ENCODE measurements at places on chromosomes 11 and 22.

GRCh38 chr22:39731881-39732555, 161.5 kb downstream of the CACNA1I start:
- no peak for DNase-seq

DNA sequence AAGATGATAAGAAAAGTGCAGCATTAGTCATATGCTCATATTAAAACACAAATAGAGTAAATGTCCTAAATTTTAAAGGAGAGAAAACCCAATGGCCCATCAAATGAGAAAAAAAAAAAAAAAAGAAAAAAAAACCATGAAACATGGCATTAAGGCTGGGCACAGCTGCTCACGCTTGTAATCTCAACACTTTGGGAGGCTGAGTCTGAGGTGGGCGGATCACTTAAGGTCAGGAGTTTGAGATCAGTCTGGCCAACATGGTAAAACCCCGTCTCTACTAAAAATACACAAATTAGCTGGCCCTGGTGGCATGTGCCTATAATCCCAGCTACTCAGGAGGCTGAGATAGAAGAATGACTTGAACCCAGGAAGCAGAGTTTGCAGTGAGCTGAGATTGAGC, 515.5 kb upstream of the ANO3 start:
- DNase-seq: no peak

GRCh38 chr22:45678961-45679912, 7.6 kb downstream of the ATXN10 start:
- DNase-seq: no peak

GRCh38 chr11:103585401-103585800, 451.0 kb upstream of the DDI1 start:
- DNase-seq: no peak

DNA sequence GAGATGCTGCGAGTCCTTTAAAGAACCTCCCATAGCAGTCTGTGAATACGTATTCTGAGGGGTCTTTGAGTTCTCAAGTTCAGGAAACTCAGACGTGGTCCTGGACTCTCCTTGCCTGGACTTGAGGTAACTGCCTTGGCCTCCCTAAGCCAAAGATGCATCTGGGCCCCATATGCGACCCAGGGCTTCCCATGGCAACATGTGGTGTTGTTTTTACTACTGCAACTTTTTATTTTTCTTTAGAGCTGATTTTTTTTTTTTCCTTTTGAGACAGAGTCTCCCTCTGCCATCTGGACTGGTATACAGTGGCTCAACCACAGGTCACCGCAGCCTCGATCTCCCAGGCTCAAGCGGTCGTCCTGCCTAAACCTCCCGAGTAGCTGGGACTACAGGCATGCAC, 321.1 kb downstream of the ST3GAL4 start:
- no peak for DNase-seq

DNA sequence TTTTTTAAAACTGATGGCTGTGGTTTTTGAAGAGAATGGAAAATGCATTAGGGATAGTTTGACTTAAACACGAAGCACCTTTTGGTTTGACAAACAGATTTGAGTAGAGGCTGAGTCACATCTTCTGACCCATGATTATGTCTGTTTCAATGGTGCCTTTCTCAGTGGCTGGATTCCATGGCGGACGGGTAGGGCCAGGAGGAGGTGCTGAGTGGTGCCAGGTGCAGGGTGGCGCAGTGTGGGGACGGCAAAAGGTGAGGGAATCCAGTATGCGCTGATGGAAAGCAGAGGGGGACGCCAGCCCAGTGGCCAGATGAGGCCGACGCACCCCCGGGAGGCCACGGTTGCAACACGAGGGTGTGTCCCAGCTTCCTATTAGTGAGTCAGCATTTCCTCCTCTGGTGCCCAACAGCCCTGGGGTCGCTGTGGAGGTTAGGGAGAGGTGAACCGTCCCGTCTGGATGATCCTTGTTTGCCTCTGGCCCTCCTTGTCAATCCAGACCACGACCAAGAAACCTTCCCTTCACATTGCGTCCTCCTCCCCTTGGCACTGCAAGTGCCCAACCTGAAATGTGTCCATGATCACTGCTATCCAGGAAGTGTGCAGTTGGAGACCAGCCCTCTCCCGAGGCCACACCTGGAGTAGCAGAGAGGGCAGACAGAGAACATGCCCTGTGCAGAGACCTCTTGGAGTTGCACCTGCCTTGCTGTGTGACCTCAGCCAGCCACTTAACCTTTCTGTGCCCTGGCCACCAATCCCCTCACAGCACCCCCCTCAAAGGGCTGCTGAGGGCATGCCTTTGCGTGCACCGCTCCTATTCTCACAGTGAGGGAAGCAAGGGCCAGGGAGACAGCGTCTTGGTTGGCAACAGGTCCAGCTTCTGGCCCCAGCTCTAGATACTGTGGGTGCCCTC, 32.5 kb upstream of the ATXN10 start:
- no peak for DNase-seq

- DNase-seq: no peak
Observed at GRCh38 chr11:36313750-36314433, 17.8 kb downstream of the PRR5L start.

GRCh38 chr11:125347261-125347585, 148.8 kb downstream of the FEZ1 start:
- DNase-seq: no peak

DNA sequence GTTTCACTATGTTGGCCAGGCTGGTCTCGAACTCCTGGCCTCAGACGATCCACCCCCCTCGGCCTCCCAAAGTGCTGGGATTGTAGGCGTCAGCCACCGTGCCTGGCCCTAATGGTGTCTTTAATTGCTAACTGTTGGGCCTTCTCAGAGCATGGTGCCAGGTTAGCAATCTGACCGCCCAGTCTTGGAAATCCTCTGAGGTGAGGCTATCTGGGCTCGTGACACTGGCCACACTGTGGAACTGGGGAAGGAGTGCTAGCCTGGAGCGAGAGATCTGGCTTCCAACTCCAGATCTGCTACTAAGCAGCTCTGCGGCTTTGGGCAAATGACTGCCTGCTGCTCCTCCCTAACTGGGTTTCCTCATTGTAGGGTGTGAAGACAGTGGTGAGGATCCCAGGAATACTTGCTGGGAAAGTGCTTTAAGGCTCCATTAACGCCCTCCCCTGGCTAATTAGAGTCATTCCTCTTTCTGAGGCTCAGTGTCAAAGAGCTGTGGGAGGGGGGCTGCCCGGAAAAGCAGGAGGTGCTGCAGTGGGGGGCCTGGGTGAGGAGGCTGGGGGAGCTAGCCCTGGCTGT, 35.4 kb downstream of the CHRDL2 start:
- no peak for DNase-seq

DNA sequence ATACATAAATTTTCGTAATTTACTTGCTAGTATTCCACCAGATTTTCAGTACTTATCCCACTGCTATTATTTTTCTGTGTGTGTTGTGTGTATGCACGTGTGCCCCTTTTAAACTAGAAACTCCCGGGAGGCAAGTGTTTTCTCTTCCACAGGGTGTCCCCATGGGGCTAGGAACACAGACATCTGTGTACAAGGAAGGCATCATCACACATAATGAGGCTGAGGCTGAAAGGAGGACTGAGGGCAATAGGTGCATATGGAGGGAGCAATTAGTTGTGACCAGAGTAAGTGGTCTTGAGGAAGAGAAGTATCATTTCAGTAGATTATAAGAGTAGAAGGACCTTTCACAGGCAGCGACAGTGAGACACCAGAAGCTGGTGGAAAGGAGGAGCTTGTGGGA, 2.1 kb upstream of the DPAGT1 start:
- no peak for DNase-seq

- DNase-seq: no peak
Observed at GRCh38 chr22:20637750-20638506, 130.5 kb downstream of the MED15 start.

DNA sequence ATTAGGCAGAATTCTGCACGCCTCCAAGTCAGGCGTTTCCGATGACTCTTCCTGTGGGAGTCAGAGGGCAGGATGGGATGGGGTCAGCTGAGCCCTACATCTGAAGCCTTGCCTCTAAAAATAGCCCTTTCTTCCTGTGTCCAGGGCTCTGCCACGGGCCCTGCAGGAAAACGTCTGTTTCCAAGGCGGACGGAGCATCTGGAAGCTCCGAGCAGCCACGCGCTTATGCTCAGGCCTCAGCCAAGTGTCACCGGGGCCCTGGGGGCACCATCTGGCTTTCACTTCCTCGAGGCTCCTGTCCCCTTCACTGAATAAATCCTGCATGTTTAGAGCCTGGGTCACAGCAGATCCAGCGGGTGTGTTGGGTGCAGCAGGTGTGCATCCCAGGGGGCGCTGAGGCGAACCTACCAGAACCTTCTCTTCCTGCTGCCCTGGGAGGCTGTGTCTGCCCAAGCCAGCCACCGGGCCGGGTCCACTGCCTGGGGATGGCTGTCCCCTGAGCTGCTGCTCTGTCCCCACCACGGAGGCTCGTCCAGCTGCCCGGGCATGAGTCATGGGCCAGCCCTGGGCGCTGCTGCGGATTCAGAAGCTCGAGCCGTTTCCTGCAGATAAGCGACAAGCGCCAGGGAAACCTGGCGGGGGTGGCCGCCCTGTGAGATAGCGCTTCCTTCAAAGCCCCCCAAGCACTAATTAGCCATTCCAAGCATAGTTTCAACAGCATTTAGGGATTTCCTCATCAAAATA, 32.0 kb upstream of the LINC01488 start:
- no peak for DNase-seq

GRCh38 chr11:69004411-69005182, 8.4 kb downstream of the MRGPRF start:
- no peak for DNase-seq

- no peak for DNase-seq
Observed at GRCh38 chr11:26992031-26992541, 1.8 kb upstream of the FIBIN start.

GRCh38 chr11:129348813-129349212, 26.8 kb upstream of the BARX2 start:
- no peak for DNase-seq

DNA sequence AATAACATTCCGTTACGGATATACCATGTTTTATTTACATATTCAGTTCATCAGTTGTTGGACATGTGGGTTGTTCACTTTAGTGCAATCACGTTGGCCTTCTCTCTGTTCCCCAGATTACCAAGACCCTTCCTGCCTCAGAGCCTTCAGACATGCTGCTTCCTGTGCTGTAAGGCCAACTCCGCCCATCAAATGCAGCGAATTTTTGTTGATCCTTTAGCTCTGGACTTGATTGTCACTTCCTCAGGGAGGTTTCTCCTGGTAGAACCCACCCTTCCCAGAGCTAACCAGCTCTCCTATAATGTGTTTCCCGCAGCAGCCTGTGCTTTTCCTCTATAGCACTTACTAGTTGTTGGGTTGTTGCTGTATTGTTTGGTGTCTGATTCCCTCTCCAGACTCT, 39.4 kb downstream of the SWAP70 start:
- DNase-seq: no peak

- DNase-seq: no peak
Observed at GRCh38 chr11:45607995-45608394, 57.4 kb downstream of the CHST1 start.

- DNase-seq: no peak
Observed at GRCh38 chr11:12251666-12252560, 125.5 kb upstream of the PARVA start.

- no peak for DNase-seq
Observed at GRCh38 chr22:42813501-42813900, 43.6 kb downstream of the ARFGAP3 start.

GRCh38 chr11:125410091-125410490, 86.0 kb downstream of the FEZ1 start:
- DNase-seq: no peak

GRCh38 chr11:128478305-128478704, 109.1 kb downstream of the ETS1 start:
- no peak for DNase-seq

GRCh38 chr11:7057641-7058040, 31.2 kb upstream of the RBMXL2 start:
- no peak for DNase-seq

DNA sequence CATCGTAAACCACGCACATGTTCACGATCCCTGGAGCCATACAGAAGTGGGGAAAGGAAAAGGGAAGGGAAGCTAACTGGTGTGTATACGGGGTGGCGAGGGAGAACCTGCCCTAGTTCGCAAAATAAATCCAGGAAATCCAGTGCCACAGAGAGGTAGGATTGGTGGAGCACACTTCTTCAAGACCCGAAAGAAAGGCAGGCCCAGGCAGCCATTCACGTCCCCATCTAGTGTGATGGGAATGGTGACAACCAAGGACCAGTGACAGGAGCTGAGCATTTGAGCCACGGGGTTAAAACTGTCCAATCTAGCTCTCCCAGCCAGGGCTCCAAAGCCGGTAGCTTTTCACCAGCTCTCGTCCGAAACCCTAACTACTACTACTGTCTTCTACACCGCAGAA, 53.7 kb downstream of the IGSF9B start:
- no peak for DNase-seq

- DNase-seq: no peak
Observed at GRCh38 chr11:31711137-31711536, 100.0 kb downstream of the PAX6 start.

- no peak for DNase-seq
Observed at GRCh38 chr11:115716601-115717529, 212.7 kb upstream of the CADM1 start.

DNA sequence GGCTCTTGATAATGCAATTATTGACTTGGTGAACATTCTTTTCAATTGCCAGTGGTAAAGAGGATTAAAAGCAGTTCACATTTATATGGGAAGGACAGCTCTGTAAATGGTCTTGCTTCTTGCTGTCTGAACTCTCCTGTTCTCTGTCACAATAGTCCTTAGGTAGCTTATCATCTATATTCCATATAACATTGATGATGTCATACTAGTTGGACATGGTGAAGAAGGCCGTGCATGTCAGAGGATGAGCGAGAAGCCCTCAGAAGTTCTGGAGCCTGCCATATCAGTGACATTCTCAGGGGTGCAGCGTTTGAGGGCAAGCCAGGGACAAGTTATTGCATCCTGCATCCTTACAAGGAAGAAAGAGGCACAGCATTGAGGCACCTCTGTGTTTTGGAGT, 2.6 kb upstream of the CHKB start:
- no peak for DNase-seq

DNA sequence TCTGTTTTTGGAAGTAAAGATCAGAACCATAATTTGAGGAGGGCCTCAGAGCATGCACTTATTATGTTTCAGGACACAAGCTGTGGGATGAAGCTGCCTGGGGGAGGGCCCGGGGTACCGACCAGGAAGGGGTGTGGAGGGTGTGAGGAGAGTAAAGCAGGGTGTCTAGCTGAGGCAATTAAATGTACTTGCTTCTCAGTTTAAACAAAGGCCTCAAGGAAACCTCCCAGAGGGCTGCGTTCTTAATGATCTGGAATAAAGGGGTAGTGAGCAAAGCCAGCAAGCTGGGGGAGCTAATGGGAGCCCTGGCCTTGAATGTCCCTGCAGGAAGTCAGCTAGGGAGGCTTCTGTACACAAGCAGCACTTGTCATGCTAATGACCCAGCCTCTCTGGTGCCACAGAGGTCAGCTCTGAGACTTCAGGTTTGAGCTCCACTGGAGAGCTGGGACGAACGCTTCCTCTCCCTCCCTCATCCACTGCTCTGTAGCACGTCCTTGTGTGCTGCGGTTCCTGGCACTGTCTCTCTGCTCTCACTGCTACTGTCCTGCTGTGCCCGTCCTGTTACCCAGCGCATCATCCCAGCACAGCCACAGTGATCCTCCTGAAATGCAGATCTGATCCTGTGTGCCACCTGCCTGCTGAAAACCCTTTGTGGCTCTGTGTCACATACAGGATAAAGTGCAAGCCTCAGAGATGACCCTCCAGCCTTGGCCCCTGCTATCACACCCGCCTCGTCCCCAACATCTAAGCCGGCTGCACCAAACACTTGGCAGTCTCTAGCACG, 159.7 kb downstream of the DBX1 start:
- no peak for DNase-seq

Data from stimulated activated CD8-positive, alpha-beta memory T cell treated with anti-CD3 and anti-CD28 coated beads, Interleukin-15, amount 100 ng/mL, for 1 hour (primary cell).